ENCODE measurements at places on chromosomes 1 and 21.

DNA sequence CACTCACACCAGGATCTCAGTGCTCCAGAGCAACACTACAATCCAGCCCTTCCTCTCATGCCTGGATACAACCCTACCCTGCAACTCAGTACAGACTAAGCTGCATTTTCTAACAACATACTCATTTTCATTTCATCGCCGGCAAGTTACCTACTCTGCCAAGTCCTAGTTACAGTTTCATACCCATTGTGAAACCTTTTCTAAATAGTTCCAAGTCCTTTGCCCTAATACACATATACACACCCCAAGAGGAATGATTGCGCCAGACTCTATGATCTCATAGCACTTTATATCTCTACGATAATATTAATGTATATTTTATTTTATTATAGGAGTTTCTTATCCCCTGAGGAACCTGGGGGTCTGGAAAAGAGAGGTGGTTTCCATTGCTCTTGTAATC is 122.4 kb downstream of the LMX1A start:
- DNase-seq: no peak

DNA sequence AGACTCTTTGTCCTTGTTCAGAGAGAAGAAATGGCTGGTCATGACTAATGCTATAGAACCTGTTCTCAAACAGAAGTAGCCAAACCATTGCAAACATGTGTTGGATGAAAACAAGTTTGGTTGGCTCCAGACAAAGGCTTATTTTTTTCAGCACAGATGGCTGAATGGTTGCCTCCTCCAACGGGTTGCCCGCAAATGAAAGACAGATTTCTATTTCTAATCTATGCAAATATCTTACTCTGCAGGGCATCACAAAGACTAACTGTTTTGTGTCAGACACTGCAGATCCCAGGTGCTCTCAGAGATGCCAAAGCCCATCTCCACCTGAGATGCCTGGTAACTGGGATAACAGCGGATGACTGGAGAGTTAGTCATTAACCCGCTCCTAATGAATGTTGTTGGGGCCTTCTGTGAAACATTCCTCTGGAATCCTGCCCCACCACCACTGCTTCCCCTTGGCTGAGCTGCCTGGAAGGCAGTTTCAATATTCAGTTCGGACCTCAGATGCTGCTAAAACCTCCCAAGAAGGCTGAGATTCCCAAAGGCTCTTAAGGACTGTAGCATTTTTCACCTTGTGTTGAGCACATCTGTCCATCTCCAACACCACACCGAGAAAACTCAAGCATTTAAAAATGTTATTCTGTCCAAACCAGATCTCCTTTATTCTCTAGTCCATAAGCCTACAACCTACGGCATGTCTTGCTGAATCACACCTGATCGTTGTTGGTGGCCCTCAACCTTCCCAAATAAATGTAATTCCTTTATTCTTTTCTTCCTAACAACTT is 104.4 kb downstream of the PTPN14 start:
- no peak for DNase-seq

GRCh38 chr1:19643121-19643520 is 990 bp upstream of the NBL1 start:
- no peak for DNase-seq

DNA sequence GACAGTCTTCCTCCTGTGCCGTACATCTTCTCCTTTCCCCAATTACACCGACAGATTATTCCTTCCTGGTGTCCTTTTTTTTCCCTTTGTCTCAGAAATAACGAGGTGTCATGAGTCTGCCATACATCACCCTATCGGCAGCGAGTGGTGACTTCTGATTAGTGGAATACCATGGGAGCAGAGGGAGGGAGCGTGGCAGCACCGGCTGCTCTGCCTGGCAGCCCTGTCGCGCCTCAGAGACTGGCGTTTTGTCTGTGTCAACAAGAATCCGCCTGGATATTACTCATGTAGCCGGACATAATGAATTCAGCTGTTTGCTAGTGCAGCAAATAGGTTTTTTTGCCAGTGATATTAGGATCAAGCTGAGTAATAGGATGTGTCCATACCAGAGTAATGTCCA is 51.8 kb downstream of the UTP25 start:
- DNase-seq: no peak
